Fibroblast of lung (primary cell): ENCODE measurements at places on chromosomes 2 and 18.

- H3K4me3 ChIP-seq = no peak overlapping the region
- no peaks in the 10 kb centered on the region for H3K4me1 ChIP-seq
- peaks cover 4% of the 10 kb centered on the region for H3K27me3 ChIP-seq
- peak; percentile 63 for DNase-seq
- no peak overlapping the region for H3K27ac ChIP-seq
Observed at GRCh38 chr2:119212139-119212800, 11.4 kb upstream of the STEAP3 start.

GRCh38 chr2:48045613-48046012 is 139.3 kb upstream of the FBXO11 start:
- no peaks in the 10 kb centered on the region for H3K4me1 ChIP-seq
- H3K27me3 ChIP-seq = peaks cover 3% of the 10 kb centered on the region
- H3K4me3 ChIP-seq = no peak overlapping the region
- H3K27ac ChIP-seq = no peak overlapping the region
- no peaks in the 10 kb centered on the region for H3K36me3 ChIP-seq

DNA sequence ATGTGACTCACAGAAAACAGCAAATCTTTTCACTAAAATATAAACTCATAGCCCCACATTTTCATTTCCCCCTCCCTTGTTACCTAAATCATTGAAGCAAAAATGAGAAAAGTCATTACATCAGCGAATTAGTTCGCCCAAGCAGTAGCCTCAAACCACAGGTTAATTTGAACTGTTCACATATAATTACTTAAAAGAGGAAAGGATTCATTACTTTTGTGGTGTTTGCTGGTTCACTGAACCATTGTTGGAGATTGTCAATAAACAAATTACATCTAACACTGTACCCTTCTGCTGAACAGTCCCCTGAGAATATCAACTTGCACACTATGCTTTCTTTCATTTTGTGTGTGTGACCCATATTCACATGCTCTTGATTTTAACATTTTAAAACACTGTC is 238.7 kb downstream of the ERBB4 start:
- H3K4me1 ChIP-seq = no peaks in the 10 kb centered on the region
- no peak overlapping the region for H3K4me3 ChIP-seq
- no peak overlapping the region for H3K27ac ChIP-seq
- H3K36me3 ChIP-seq = no peaks in the 10 kb centered on the region
- DNase-seq = no peak
- H3K27me3 ChIP-seq = no peaks in the 10 kb centered on the region

DNA sequence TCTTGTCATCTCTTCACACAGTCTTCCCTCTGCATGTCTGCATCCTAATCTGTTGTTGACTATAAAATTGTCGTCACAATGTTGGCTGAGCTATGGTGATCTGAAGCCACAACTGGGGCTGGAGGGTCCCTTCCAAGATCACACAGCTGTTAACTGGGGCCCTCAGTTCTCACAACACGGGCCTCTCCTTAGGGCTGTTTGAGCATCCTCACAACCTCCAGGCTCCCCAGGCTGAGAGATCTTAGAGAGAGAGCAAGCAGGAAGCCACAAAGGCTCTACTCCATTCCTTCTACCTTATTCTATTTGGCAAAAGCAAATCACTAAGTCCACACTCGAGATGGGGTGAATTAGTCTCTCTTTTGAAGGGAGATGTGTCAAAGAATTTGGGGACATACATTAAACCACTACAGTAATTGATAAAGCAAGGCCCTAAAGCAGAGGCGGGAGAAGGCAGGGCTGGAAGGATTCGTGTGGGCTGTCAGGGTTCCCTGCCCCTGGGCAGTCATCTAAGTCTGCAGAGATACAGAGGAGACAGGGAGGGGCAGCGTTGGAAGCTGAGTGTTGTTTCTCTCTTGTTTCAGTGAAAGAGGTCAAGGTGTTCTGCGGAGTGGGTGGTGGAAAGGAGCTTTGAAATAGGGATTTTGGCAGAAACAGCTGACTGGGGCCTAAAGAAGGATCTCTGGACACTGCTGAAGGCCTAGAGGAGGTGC is 15.9 kb downstream of the MYO7B start:
- H3K4me3 ChIP-seq = no peak overlapping the region
- H3K27ac ChIP-seq = no peak overlapping the region
- H3K36me3 ChIP-seq = no peaks in the 10 kb centered on the region
- no peaks in the 10 kb centered on the region for H3K4me1 ChIP-seq
- DNase-seq = no peak
- peaks cover 29% of the 10 kb centered on the region for H3K27me3 ChIP-seq

- no peaks in the 10 kb centered on the region for H3K27me3 ChIP-seq
- no peak overlapping the region for H3K4me3 ChIP-seq
- peaks cover 2% of the 10 kb centered on the region for H3K4me1 ChIP-seq
- H3K36me3 ChIP-seq = no peaks in the 10 kb centered on the region
- no peak overlapping the region for H3K27ac ChIP-seq
Observed at GRCh38 chr18:59383851-59384250, 24.8 kb upstream of the LMAN1 start.

- H3K36me3 ChIP-seq = no peaks in the 10 kb centered on the region
- peak; percentile 70 for DNase-seq
- no peaks in the 10 kb centered on the region for H3K4me1 ChIP-seq
- peaks cover 75% of the 10 kb centered on the region for H3K27me3 ChIP-seq
- H3K27ac ChIP-seq = no peak overlapping the region
Observed at GRCh38 chr2:176162911-176163671, 6.0 kb downstream of the HOXD3 start.
